ENCODE measurements at places on chromosomes 16 and 17.
A peak's percentile ranks its signal among the peaks of the same experiment; 100 is the strongest.

DNA sequence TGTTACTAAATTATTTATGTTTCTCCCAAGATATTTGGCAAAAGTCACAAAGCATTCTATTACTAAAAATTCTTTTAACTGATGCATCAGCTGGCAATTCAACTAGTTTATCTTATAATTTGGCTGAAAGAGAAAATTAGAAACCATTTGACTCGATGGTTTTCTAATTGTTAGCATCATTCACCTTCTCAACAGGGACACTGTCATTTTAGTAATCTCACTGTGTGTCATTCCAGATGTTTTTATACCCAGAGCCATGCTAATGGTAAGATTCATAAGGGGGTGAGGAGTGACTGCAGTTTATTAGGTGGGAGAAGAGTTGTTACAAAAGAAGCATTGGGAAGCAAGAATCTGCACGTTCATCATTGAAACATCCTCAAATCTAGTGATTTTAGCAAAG, 124.9 kb downstream of the ABCA8 start:
- no peak for DNase-seq

DNA sequence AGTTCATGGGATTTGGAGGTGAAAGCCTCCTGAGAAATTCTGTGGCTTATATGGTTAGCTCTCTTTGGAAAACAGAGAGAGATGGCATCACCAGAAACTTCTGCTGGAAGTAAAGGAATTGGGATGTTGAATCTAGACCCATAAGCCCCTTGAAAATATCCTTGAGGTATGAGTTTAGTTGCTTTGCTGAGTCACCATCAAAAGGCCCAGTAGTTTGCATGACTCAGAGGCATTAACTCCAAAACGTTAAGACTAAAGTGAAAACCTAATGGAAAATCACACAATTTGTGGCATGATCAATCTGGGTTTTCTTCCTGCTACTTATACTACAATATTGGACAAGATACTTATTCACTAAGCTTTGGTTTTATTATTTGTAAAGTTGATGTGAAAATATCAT, 349.2 kb upstream of the SALL1 start:
- DNase-seq, result no peak

- no peak for DNase-seq
Observed at GRCh38 chr17:10687499-10687898, 9.8 kb downstream of the SCO1 start.

DNA sequence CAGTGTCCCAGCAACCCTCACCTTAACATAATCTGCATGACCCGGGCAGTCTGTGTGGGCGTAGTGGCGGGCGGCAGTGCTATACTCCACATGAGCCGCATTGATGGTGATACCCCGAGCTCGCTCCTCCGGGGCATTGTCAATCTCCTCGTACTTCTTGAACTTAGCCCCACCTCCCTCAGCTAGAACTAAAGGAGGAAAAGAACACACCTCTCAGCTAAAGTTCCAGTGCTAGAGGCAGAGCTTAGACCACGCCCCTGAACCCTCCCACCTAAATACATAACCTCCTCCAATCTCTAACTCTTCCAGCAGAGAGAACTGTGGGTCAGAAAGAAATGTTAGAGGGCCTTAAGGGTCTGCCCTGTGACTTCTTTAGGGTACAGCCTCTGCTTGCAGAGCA, 855 bp downstream of the TUFM start:
- DNase-seq, result peak; percentile 54

DNA sequence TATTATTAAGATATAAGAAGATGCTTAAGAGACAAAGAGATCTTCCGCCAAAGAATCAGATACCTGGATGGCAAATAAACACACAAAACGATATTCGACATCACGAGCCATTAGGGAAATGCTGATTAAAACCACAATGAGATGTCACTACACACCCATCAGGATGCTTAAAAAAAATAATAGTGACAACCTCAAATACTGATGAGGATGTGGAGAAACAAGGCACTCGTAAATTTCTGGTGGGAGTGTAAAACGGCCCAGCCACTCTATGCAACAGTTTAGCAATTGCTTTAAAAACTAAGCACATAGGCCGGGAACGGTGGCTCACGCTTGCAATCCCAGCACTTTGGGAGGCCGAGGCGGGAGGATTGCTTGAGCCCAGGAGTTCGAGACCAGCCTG, 39.4 kb downstream of the TBC1D16 start:
- no peak for DNase-seq

- no peak for DNase-seq
Observed at GRCh38 chr16:73355981-73356380, 308.1 kb upstream of the ZFHX3 start.

- no peak for DNase-seq
Observed at GRCh38 chr17:17516941-17517720, 20.9 kb upstream of the RASD1 start.

DNA sequence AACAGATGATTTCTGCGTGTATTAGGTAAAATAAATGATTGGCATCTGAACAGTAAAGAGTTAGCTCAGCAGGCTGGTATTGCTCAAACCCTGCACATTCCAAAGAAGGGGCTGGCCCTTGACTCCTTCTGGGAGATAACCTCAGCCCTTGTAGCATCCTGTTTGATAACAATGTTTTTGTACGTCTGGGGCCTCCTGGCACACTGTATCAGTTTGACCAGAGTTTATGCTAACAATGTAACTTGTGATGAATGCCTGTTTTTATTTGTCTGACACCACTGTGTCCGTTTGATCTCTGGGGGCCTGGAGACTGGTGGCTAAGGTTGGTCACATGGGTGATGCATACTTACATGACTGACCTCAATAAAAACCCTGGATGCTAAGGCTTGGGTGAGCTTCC, 43.8 kb upstream of the NDRG4 start:
- no peak for DNase-seq

- DNase-seq, result no peak
Observed at GRCh38 chr17:29524692-29525091, 42.1 kb downstream of the ABHD15 start.
